Activated naive CD8-positive, alpha-beta T cell treated with anti-CD3 and anti-CD28 coated beads, Interleukin-2, amount 50 U/mL, for 24 hours (primary cell): ENCODE measurements at places on chromosomes 12 and 14.
A peak's percentile ranks its signal among the peaks of the same experiment; 100 is the strongest.

DNA sequence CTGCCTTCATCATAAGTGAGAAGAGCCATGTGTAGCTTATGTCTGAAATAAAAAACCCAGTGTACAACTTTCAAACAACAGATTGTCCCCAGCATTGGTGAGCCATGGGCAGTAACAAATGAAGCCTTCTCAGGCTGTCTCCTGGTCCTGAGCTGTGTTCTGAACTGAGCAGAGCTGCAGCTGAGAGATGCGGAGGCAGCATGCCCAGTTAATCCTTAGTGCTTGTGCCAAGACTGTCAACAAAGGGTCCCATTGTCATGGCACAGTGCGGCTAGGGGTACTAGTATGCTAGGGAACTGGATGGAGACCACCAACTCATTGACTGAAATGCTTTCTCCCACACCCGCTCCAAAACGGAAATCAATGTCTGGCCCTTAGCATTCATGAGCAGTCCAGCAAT, 154.3 kb downstream of the RMST start:
- DNase-seq, result no peak

GRCh38 chr12:14629832-14630710, 62.4 kb upstream of the PLBD1 start:
- peak; percentile 59 for DNase-seq

- DNase-seq, result no peak
Measured at GRCh38 chr14:89205137-89205740, 211.8 kb downstream of the FOXN3 start.

DNA sequence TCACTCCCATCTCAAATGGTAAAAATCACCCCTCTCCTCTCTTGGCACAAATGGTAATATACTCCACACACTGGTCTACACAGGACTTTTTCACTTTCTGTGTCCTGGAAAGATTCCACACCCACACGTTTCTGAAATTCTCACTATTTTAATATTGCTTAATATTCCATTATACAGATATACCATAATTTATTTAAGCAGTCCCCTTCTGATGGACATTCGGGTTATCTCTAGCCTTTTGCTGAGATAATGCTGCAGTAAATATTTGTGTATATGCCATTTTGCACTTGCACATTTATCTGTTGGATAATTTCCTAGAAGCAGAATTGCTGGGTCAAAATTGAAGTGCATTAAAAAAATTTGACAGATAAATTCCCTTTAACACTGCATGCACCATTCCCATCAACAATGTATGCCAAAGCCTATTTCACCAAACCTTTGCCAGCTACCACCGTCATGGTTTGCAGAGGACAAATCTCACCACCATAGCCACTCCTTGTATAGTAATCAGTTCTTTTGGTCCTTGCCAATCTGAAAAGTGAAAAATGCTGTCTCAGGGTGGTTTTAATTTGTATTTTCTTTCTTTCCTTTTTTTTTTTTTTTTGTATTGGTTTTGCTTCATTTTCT, 15.5 kb upstream of the COL2A1 start:
- no peak for DNase-seq

- DNase-seq, result no peak
Measured at GRCh38 chr14:84420221-84420620, 1109.7 kb upstream of the FLRT2 start.

DNA sequence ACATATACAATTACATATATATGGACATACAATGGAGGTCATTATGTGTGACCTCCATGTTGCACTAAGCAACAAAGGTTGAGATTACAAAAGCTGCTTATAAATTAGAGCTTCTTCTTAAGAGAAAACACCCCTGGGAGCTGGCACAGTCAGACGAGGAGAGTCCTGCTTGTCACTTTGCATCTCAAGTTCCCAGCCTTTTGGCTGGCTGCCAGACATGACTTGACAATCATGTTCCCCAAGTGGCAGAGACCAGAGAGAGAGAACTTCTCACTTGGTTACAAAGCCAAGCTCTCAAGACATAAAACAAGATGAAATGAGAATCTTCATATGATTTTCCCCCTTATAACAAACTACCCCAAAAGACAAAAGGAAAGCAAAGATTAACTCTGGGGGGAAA, 8.5 kb upstream of the SYNJ2BP start:
- no peak for DNase-seq

DNA sequence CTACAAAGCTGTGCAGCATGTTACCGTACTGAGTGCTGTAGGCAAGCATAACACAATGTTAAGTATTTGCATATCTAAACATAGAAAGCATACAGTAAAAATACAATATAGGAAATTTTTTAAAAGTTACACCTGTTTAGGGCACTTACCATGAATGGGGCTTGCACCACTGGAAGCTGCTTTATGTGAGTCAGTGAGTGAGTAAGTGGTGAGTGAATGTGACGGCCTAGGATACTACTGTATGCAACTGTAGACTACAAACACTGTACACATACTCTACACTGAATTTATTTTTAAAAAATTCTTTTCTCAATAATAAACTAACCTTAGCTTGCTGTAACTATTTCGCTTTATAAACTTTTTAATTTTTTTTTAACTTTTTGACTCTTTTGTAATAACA, 82.1 kb upstream of the FSCB start:
- no peak for DNase-seq

- no peak for DNase-seq
Measured at GRCh38 chr12:82963956-82964355, 277.2 kb downstream of the TMTC2 start.

DNA sequence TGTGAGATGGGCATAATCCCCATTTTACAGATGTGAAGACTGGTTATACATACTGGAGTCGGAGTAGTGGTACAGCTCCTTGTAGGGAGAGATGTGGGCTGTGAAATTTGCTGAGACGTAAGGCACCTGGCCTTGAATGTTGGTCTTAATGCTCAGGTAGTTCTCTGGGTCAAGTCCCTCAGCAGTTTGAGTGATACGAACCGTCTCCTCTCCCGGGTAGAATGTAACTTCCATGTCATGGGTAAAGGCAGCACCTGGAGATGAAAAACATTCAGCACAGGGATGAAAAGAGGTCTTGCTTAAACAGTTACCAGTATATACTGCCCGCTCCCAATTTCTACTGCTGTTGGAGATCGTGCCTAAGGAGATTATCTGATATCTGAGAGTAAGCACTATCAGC, 28.3 kb downstream of the NID2 start:
- DNase-seq, result no peak

DNA sequence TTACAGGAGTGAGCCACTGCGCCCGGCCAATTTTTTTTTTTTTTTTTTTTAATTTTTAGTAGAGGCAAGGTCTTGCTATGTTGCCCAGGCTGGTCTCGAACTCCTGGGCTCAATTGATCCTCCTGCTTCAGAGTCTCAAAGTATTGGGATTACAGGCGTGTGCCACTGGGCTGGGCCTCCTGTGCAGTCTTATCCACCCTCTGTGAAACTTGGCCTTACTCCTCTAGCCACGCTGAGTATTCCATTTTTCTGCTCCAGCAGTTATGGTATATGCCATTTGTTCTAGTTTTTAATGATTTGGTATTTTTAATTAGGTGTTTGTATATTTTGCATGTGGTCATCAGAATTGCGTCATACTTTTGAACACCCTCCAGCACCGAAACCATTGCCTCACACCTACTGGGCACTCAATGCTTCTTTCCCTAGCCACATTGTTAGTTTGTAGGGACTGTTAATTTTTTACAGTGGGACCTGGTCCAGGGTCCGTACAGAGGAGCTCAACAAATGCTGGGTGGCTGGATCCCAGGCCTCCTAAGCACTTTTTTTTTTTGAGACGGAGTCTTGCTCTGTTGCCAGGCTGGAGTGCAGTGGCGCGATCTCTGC, 11.4 kb downstream of the RIOX1 start:
- no peak for DNase-seq
